ENCODE measurements at places on chromosomes 1 and 21.

- no peak for DNase-seq
Measured at GRCh38 chr1:25105836-25106235, 126.5 kb downstream of the SYF2 start.

DNA sequence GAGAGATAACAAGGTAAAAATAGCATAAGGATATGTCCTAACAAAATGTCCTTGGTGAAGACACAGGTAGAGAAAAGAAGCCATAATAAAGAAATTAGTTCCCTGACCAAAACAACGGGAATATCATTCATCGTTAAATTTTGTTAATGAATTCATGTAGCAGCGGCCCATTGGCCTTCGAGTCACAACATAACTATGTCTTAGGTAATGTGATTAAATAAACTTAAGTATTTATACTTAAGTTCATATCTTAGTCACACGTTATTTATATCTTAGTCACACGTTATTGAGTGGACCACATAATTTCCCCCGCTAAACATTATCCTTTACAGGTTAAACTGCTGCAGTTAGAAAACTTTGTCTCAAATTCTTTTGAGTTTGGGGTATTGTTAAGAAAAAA, 1.2 kb downstream of the NEXN start:
- DNase-seq: no peak

- no peak for DNase-seq
Measured at GRCh38 chr1:67676946-67677345, 8.1 kb upstream of the GADD45A start.

DNA sequence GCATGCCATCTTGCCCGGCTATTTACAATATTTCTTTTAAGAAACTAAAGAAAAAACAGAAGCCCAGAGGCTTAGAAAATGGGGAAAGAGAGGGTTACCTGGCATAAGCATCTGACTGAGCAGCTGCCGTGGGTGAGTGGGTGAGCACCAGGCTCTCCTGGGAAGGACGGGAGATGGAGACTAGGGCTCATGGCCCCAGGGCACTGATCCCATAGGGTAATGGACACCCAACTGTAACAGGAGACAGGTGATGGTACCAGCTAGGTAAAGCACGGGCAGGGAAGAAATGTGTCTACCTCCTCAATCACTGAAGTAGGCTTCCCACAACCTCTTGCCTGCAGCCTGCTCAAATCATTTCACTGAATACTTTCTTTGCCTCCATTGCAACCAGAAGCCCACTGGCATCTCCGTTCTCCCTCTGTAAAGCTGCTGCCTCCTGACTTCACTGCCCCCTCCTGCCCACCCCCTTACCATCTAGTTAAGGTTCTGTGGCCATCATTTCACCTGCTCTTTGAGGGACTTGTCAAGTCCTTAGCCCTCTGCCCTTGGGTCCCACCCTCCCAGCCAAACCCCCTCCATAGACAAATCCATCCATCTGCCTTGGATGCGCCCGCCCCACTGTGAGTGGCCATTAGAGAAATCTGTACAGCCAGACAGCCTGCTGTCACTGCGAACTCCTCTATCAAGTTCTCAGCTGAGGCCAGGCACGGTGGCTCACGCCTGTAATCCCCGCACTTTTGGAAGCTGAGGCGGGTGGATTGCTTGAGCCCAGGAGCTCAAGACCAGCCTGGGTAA, 6.2 kb downstream of the TMEM125 start:
- no peak for DNase-seq

- DNase-seq: no peak
Measured at GRCh38 chr1:238960071-238960470, 426.3 kb upstream of the CHRM3 start.

GRCh38 chr1:231359113-231359512, 21.0 kb downstream of the SPRTN start:
- no peak for DNase-seq

DNA sequence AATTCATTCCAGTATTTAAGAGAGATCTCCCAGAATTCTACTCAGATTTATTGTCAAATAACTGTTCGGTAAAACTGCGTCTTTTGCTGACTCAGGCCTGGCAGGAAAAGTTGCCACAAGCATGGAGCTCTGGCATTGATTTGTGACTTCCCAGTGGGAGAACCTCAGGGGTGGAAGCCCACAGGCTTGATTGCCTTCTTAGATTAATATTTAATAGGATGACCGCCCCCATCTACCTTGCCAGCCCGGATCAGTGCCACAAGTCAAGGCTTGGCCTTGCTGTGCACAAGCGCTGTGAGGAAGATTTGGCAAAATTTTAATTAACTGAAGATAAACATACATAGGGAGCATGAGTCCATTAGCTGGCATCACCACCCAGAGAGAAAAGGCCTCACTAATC, 93.5 kb downstream of the LRIG2 start:
- DNase-seq: no peak

GRCh38 chr1:239772446-239772845, 319.2 kb upstream of the FMN2 start:
- no peak for DNase-seq

- no peak for DNase-seq
Measured at GRCh38 chr21:24153137-24153536, 1454.1 kb downstream of the MRPL39 start.

DNA sequence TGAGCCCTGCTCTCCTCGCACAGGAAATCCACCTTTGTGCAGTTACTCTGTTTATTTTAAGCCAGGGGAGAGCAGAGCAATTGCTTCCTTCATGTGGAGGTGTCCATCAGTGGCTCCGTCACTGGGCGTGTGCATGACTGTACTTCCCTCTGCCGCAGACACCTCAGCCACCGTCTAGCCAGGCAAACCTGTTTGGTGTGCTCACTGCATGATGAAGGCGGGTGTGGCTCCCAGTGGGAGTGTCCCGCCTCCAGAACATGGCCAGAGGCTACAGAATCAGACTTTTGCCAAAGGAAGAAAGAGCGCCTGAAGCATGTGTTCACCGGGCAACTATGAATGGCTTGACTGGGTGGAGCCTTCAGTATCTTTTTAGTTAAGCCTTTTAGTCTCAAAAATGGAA, 26.1 kb upstream of the LAMC2 start:
- no peak for DNase-seq

- DNase-seq: no peak
Measured at GRCh38 chr21:42222821-42223390, 4.0 kb downstream of the ABCG1 start.

DNA sequence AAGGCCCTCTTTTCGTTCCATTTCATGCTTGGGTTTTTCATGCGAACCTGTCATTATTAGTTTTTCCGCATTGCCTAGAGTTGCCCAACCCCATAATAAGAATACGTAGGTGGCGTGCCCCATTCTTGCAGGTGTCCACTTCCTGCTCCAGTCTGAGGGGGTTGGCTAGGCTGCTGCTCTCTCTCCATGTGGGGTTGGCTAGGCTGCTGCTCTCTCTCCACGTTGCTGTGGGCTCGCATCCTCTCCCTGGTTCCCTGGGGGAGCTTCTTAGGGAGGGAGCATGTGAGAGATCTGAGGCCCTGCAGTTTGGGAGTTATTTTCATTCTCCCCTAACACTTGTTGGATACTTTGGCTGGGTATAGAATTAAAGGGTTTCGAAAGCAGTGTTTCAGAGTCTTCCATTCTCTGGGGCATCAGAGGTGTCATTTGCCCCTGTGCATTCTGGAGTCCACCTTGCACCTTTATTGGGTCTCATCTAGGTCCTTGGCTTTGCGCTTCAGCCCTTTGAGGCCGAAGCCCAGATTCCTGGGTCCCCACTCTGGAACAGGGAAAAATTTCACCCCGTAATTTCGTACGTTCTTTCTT, 8.6 kb downstream of the C1orf35 start:
- no peak for DNase-seq

DNA sequence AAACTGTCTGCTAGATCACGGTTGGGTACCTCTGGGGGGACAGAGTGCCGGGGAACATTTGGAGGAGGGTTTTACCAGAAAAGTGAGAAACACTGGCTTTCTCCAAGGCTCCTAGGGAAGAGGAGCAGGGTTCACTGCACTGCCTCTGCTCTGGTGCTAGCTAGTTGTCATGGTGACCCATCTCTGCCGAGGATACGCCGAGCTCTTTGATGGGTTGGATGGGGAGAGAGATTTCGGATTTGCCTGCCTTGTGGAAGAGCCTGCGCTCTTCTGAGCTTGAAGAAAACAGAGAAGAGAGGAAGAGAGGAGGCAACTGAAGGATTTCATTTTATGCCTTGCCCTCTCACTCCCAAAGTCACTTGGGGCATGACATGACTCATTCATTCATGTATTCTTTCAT, 92.1 kb downstream of the NAV1 start:
- DNase-seq: no peak

DNA sequence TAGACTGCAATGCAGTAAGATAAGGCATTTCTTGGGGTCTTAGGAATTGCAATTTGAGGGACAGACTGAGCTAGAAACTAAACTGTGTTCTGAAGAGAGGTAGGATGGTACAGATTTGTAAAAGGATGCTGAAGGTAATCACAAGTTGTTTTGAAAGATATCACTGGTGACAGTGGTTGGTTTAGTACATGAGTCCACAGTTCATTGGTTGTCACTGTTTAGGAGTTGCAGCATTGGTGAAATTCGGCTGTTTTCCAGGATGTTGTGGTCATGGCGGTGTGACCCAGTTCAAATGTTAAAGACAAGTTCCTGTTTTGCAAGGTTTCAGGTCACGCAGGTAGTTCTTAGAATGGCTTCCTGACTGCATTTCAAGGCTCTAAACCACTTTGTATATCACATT, 292.8 kb upstream of the B3GALT2 start:
- peak; percentile 29 for DNase-seq

DNA sequence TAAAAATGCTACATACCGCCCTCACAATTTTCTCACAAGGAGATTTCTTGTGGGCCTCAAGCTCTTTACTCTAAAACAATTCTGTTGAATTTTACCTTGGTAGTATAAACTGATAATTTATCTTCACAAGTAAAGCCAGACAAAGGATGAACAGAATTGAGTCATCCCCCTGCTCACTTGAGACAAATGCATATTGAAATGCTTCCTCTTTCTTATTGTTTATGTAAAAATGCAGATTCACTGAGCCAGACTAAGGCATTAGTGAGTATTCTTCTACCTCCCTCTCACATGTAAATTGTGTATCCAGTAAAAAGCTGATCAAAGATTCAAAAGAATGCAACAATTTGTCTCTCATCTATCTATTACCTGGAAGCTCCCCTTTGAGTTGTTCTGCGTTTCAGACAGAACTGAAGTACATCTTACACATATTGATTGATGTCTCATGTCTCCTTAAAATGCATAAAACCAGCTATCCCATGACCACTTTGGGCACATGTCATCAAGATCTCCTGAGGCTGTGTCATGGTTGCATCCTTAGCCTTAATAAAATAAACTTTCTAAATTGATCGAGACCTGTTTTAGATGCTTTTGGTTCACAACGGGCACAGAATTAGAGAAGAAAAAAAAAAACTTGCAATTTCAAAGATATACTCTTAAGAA, 743.1 kb upstream of the B3GALT2 start:
- DNase-seq: no peak

GRCh38 chr1:37851782-37852210, 7.6 kb downstream of the MTF1 start:
- peak; percentile 6 for DNase-seq

DNA sequence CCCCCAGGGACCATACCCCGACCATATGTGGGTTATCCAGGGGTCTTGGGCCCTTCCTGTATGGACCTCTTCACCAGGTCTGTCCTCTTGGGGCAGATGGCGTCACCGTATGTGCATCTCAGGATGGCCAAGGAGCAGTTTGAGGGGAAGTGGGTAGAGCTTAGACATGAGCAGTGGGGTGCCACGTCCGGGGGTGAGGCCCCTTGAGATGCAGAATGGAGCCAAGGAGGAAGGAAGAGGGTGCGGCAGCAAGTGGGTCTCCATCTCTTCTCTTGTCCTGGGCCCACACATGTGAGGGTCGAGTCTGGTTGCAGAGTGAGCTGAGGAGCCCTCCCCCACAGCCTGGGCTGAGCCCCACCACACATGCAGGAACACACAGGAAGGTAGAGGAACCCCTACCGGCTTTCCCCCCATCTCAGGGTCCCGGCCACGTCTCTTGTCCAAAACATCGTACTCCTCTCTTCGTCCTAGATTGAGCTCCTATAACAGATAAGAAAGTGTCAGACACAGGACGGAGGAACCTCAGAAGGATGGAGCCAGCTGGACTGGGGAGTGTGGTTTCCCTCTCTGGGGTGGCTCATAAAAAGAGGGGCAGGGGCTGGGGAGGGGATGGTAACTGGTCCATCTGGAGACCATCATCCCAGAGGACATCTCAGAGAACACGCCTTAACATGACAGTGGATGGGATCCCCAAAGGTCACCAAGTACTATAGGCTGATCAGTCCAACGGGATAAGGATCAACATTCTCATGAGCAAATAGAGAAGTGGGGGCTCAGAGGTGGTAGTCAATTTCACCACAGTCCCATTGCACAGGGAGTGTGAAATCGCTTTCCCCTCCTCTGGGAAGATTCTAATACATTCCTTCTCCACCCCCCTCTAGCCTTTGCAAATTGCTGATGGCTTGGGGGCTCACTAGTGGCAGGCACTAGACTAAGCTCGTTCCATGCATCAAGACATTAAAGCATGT, 79.9 kb downstream of the CD247 start:
- no peak for DNase-seq

- no peak for DNase-seq
Measured at GRCh38 chr1:39434797-39435395, 56.5 kb upstream of the BMP8A start.

- peak; percentile 75 for DNase-seq
Measured at GRCh38 chr21:37358397-37358796, 8.2 kb upstream of the DYRK1A start.

- no peak for DNase-seq
Measured at GRCh38 chr1:36706416-36706815, 223.7 kb upstream of the CSF3R start.

DNA sequence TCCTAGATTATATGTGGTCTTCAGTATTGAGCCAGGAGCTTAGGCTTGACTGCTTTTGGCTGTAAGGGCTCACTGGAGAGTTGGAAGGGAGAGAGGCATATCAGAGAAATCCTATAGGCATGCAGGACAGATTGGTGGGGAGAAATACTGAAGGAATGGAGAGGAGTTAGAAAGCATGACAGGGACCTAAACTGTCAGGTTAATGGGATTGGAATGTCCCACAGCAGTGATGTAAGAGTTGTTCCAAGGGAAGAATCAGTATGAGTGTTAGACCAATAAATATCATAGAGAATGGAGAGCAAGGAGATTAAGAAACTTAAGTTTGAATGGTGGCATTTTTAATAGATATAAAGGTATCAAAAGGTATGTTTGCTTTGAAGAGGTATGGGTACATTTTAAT, 39.7 kb downstream of the SLC35A3 start:
- DNase-seq: no peak

All from KG1 (cell line).